ENCODE measurements at places on chromosomes 1 and 21.

GRCh38 chr1:231295938-231296337 is 41.7 kb downstream of the EXOC8 start:
- DNase-seq, result no peak

DNA sequence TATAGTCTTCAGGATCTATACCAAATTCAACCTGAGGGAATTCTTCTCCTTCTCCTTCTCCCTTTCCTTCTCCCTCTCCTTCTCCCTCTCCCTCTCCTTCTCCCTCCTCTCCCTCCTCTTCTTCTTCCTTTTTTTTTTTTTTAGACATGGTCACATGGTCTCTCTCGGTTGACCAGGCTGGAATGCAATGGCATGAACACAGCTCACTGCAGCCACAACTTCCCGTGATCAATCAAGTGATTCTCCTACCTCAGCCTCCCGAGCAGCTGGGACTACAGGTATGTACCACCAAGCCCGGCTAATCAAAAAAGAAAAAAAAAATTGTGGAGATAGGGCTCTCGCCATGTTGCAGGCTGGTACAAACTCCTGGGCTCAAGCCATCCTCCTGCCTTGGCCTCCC is 51.5 kb downstream of the DNAI4 start:
- no peak for DNase-seq

DNA sequence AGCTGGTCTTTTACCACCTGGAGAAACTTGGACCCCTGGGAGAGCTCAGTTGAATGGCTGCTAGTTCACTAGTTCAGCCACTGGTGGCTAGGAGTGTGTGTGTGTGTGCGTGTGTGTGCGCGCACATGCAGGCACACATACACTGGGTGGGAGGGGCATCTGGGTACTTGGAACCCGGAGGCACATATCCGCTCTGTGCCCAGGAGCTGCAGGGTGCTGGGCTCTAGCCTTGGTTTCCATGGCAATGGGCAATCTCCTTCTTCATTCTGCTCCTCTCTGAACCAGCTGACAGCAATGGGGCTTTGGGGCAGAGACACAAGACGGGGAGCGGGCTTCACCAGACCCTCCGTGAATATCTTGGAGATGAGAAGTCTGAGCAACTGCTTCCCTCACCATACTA is 87.1 kb upstream of the DISP3 start:
- DNase-seq, result no peak

DNA sequence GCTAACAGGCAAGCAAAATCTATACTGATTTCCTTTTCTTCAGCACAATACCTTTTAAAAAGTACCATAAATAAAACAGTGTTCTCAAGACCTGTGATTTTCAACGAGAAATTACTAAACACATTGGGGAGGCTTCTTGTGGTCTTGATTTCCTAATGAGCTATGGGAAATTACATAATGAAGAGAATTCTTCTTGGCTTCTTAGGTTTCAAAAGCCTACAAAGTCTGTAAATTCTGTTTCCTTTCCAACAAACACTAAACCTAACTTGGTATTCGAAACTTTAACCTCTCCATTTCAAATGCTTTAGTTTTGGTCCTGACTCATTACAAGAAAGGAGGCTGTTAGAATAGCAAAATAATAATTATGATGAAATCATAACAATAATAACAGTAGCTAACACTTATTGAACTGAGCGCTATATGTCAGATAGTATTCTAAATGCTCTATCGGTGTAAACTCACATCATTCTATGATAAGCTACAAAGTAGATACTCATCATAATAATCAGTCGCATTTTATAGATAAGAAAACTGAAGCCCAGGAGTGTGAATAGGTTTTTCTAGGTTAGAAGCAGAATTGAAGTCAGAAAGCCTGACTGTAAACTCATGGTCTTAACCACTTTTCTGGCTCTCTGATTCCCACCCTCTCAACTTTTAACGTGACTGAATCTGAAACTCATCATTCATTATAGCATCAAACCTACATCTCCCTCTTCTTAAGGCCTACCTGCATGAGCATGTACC is 486.7 kb downstream of the SMYD3 start:
- peak; percentile 4 for DNase-seq

DNA sequence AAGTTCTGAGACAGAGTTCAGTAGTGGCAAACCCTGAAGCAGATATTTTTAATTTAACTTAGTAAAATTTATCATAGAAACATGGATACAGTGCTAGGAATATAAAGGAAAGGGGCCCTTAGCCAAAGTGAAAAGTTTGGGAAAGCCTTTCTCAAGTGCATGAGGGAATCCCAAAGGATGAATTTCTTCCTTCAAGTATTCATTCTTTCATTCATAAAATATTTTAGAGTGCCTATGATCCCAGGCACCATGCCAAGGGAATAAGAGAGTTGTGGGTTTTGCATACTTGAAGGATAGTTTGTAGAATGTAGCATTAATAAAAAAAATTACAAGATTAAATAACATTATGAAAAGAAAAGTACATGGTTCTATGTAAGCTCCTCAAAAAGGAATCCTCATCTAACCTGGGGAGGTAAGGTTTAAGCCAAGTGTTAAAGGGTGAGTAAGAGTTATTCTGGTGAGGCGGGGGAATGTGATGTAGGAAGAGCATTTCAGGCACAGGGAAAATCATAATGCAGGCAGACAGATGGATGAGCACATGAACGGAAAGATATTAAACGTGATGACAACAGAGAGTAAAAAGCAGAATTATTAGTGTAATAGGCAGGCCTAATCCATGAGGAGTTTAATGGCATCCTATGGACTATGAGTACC is 40.4 kb upstream of the NTNG1 start:
- DNase-seq, result no peak

DNA sequence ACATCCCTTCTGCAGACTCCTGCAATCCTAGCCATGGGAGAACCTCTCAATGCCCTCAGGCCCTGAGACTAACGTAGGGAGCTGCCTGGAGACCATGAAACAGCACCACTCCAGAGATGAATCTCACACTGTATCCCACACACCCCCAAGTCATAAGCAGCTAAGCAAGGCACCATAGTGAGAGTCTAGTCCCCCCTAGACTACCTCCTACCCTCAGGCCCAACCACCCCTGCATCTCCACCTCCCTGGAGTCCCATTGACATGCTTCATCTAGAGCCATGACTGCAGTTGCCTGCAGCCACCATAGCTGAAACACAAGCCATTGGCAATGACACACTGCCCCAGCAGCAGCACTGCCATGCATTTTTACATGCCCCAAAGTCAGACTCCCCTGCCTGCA is 17.4 kb downstream of the SPRR2G start:
- DNase-seq, result no peak

DNA sequence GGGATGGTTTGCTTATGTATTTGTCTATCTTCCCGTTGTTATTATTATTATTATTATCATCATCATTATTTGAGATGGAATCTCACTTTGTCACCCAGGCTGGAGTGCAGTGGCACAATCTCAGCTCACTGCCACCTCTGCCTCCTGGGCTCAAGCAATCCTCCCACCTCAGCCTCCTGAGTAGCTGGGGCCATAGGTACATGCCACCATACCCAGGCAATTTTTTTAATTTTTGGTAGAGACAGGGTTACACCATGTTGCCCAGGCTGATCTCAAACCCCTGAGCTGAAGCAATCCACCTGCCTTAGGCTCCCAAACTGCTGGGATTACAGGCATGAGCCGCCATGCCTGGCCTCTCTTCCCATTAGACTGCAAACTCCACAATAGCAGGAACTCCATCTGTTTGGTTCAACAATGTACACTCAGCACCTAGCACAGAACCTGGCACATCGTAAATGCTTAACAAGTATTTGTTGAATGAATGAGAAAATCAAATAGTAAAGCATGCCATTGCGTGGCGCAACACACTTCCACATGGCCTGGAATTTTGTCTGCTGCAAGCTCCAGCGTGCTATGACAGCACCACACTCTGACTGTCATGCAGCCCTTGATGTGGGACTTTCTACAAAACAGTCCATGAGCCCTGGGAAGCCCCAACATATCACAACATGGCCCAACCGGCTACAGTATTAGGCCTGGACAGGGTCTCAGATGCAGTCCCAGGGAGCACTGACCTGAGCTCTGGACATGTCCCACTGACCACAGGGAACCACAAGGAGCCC is 3.8 kb upstream of the TINAGL1 start:
- no peak for DNase-seq

DNA sequence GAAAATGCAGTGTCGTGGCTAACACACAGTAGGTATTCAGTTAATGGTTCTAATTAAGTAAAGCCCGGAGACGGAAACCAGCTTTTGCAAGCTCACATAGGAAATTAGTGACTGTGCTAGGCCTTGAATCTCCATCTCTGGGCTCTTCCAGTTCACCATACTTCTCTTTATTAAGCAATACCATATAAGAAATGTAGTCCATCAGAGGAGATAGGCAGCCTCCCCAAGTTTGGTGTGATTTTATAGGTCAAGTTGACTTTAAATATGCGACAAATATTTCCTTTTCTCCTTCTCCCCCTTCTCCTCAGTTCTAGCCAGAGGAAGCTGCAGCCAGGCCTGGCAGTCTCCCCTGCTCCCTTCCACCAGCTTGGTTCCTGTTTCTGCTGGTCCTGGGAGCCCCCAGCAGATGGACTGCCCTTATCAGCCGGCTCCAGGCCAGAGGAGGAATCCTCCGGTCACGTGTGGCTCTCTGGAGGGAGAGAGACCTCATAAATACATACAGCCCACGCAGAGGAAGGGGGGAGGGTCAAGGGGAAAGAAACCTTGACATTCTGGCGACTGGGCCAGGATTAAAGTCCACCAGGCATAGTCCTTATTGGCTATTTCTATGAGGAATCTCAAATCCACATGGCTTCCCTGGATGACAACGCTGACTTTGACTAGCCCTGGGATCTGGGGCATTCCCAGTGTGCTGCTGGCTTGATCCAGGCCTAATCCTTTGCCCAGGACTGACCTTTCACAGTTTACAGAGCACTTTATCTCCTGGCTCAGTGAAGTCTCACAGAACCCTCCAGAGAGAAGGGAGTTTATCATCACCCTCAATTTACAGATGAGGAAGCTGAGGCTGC is 115.1 kb upstream of the JUN start:
- DNase-seq, result peak; percentile 62

DNA sequence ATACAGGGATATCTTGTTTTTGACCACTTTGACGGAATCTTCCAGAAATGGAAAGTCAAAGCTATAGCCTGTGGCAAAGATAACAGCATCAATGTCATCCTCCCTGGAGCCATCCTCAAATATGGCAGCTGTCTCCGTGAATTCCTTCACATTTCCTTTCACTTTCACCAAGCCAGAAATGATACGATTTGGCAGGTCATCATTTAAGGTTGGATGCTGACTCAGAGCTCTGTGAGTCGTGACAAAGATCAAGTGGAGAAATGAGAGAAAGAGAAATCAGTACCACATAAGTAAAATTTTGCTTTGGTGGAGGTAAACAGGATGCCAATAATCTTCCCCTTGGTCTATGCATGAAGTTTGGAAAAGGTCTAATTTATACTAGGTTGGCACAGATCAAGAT is 23.9 kb downstream of the FMO5 start:
- DNase-seq, result no peak
